EL (cell line): ENCODE measurements at places on chromosomes 12 and 14.

- no peak for DNase-seq
Observed at GRCh38 chr14:64719601-64720000, 15.4 kb downstream of the PLEKHG3 start.

DNA sequence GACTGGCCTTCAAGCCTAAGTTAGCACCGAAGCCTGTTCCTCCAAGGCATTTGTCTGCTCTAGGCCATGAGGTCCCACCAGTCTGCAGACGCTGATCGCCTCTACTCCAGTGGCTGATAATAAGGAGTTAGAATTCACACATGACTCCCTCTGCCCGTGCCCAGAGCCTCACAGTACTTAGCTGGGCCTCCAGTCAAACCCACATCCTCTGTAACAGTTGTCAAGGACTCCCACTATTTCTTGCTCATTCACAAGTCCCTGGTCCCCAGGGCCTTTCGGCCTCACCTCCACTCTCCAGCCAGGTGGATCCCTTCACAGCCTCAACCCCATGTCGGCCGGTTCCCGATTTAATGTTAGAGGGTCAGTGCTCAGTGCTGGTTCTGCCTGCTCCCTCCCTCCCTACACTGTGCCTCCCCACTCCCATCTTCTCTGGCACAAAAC, 6.3 kb upstream of the KRT5 start:
- no peak for DNase-seq

DNA sequence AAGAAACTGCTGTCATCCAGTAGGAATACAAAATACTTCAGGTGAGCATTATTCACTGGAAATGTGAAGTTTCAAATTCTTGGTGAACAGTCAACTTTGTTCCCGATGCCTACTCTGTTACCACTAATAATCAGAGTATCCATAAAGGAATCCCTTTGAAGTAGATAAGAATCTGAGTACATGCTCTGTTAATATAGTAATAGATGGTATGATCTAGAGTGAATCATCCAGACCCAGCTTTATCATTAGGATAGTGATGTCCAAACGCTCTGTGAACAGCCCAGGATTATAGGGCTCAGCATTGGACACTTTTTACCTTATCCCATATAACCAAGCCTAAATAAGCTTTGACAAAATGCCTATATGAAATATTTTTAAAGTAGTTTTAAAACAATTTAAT, 33.3 kb downstream of the PPP2R3C start:
- DNase-seq: peak; percentile 8

- DNase-seq: no peak
Observed at GRCh38 chr12:9858135-9858534, 11.0 kb downstream of the CLEC2B start.

GRCh38 chr12:59182191-59182590, 261.9 kb upstream of the LRIG3 start:
- no peak for DNase-seq

- DNase-seq: no peak
Observed at GRCh38 chr12:85509857-85510256, 229.8 kb downstream of the ALX1 start.

- no peak for DNase-seq
Observed at GRCh38 chr14:60573943-60574495, 65.1 kb downstream of the SIX6 start.

GRCh38 chr12:107318806-107319532, 225.6 kb upstream of the CRY1 start:
- DNase-seq: peak; percentile 53

DNA sequence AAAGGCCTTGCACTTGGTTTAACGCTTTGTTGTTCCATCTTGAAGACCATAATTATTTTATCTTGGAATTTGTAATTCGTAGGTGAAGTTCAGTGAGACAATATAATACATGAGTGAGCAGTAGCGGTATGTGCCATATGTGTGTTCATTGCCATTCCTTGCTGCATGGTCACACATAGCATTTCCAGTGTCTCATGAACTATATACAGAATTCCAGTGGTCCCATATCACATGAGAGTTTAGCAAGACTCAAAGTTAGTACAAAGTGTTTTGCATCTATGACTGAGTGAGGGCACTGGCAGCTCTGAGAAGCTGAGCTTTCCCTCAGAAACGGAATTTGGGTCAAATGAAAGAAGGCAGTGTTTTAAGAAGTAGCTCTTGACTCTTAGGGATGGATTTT, 359.8 kb downstream of the FOXG1 start:
- no peak for DNase-seq

GRCh38 chr14:67482231-67483164, 6.0 kb downstream of the TMEM229B start:
- DNase-seq: no peak

DNA sequence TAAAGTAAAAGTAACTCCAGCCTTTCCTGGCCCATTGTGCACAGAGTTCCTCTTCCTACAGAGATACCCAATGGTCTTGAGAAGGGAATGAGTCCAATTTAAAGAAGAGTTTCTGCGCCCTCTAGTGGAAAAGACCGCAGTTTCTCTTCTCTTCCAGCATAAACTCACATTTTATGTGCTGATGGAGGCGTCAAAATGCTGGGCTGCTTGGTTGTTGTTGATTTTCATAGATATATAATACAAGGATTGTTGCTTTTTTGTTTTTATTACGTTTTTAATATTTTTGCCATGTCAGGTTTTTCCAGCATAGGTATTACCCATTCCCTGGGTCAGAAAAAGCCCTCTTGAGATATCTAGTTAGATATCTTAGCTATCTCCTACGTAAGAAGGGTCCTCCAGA, 356.9 kb upstream of the STXBP6 start:
- peak; percentile 8 for DNase-seq

DNA sequence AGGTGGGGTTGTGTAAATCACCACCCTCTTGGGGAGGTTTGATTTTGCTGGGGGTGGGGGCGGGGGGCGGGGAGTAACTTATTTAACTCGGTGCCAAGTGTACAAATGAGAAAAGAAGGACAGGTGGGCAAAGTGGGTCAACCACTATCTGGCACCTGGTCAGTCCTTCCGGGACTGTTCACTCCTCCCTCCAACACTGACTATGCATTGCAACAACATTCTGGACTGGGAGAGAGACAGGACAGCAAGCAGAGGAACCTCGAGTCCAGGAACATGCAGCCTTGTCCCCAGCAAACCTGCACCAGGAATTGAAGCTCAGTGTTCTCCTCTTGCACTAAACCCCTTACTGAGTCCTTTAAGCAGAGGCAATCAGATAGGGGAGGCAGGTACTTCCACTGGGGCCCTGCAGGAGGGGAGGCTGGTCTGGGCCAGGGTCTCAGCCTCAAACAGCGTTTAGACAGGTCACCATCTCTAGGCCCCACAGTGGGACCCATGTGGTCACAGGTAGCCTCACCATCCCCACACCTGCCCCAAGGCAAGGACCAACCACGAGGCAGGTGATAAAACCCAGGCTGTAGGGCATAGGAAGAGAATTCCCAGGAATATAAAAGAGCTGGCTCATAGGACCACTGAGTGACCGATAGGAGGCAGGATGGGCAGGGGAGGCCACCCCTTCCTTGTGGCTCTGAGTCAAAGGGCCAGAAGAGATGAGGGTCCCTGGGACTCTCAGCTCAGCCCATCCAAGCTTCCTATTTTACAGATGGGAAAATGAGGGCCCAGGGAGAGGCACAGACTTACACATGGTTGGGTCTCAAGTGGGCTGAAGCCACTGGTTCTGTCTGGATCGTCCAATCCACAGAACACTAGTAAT, 9.8 kb downstream of the CCDC85C start:
- DNase-seq: no peak

DNA sequence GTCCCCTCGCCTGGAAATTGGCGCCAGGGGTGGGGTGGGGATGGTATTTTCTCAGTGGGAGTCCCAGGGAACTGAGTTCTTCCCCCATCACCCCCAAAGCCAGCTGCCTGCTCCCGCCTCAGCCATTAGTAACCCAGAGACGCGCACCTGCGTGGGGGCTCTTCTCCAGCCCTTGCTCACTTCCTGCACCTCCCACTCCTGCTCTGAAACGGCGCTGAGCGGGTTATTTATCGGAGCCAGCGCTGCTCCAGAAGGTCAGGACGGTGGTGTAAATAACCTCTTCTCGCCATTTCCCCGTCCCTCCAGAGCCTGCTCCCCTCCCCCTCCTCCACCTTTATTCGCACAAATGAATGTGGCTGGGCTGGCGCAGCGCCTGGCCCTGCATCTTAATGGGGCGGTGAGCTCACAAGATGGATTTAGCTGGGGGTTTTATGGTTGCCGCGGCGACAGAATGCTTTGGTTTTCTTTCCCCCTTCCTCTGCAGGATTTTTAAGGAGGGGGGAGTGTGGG, 12.2 kb downstream of the GPR84 start:
- DNase-seq: peak; percentile 42

DNA sequence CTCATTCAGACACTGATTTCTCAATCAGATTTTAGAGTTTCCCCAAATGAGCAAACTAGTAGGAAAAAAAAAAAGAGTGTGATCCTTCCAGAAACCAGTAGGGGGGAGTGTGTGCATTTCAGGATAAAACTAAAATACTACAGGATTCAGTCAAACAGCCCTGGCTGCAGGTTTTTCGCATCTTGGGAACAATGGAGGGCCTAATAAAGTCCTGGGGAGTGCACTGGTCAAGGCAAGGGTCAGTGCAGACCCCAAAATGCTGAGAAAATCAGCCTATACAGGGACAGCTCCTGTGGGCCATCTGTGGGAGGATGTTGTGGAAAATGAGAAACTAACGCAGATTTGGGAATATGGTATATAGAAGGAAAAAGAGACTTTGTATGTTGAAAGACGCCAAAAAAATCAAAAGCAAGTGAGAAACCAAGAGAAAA, 22.2 kb upstream of the ABCD4 start:
- DNase-seq: peak; percentile 37

GRCh38 chr12:7498809-7499208, 4.8 kb downstream of the CD163 start:
- DNase-seq: peak; percentile 86

DNA sequence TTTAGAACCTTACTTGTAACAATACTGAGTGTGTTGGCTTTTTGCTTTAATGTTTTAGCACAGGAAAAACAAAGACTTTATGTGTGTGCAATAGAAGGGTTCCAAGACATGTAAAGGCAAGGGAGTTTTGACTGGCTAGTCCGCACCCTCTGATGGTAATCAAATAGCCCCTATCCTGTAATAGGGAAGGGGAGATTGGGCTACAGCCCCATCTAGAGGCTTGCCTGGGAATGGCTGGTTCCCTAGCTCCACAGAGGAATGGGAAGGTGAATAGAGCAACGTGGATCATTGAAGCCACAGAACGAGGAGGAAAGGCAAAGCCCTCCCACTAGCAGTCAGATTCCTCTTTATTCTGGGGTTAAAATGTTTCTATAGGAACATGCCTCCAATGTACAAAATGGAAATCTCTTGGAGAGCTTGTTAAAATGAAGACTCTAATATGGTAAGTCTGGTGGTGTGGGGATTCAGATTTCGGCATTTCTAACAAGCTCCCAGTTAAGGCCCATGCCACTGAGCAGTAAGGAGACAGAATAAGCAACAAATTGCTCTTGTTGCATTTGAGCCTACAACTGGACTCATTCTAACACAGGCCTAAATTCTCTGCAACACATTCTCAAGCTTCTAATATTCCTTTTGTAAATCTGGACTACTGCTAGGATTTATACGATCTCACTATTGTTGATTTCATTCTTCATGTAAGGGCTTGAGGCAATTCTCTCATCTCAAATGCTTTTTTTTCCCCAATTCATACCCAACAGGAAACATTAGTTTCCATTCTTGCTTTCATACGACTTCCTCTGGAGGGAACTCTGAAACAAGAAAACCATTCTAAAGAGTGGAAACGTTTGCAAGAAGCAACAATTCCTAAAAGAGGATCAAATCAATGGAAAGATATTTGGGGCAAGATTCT, 57.1 kb downstream of the NIN start:
- DNase-seq: peak; percentile 78

DNA sequence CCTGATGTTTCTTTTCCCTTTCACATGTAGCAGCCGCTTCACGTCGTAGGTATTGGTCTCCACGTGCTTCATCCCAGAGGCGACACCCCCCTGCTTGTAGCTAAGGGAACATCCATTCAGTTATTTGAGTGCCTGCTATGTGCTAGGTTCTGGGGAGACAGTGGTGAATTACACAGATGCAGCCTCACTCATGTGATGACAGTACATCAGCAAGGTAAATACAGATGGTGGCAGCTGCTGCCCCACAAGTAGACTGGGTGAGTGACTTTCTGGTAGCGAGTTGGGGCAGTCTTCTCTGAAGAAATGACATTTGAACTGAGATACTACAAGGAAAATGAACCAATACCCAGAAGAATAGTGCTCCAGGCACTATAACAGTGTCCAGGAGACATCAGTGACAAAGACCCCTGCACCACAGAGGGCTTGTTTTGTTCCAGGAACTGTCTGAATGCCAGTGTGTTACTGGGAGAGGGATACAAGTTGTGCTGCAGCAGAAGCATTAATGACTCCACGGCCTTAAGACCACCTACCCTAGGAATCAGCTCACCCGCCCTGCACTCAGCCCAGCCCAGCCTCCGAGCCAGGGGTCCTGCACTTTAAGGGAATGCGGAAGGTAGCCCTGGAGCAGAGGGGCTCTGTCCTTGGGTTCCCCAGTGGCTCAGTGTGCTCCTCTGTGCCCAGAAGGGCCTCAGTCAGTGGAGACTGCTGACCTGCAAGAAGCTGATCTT, 7.3 kb downstream of the AVIL start:
- no peak for DNase-seq

DNA sequence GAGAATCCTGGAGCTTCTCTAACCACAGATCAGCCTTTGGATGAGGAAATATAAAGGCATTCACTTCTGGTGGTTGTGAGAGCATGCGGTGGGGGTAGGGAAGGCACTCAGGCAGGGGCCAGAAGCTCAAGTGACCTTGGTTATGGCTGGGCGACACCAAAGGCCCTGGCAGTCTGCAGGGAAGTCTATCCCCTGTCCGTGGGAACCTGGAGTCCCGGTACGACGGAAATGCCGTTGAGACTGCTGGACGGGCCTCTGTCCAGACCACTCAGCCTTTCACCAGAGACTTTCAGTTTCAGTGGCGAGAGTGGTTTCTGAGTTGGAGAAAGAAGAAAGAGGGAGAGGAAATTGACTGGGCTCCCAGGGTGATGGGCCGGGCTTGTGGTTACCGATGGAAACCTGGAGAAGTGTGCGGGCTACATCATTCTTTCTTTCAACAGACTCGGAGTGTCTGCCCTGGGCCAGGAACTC, 20.9 kb downstream of the ISCA2 start:
- DNase-seq: no peak
